MCF 10A (cell line): ENCODE measurements at places on chromosomes 3 and 15. TPM values are rescaled to one million over a fixed set of nuclear protein-coding genes. Genes with fewer than 3 reads are reported as not detected.

- H3K4me1 ChIP-seq = no peaks in the 10 kb centered on the region
- no peaks in the 10 kb centered on the region for H3K27me3 ChIP-seq
- H3K27ac ChIP-seq = peak overlapping the region; percentile 72
- H3K4me3 ChIP-seq = no peak overlapping the region
- H3K36me3 ChIP-seq = no peaks in the 10 kb centered on the region
These were observed 56.9 kb downstream of the ABHD5 start for GRCh38 chr3:43747641-43748040.

- H3K4me3 ChIP-seq = no peak overlapping the region
- H3K27me3 ChIP-seq = no peaks in the 10 kb centered on the region
- H3K27ac ChIP-seq = no peak overlapping the region
- DNase-seq = no peak
- H3K36me3 ChIP-seq = no peaks in the 10 kb centered on the region
These were observed 57.9 kb upstream of the NPAP1 start for GRCh38 chr15:24617646-24618045.

DNA sequence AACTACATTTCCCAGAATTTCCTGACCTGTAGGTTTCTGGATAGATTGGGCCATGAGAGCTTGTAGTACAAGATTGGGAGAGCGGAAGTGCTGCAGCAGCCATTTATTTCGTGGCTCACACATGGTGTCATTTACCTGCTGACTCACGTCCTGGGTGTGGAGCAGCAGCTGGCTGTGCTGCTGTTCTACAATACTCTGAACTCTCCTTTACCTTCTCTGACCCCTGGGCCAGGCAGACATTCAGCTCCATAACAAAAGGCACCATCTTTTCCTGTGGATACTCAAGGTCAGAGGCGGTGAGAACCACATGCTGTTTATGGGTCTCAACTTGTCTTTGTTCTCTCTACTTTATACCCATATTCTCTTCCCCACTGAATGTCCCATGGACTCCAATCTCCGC lies 490.2 kb downstream of the IGSF11 start:
- H3K4me1 ChIP-seq = peaks cover 31% of the 10 kb centered on the region
- H3K27ac ChIP-seq = peak overlapping the region; percentile 75
- H3K4me3 ChIP-seq = no peak overlapping the region
- H3K36me3 ChIP-seq = no peaks in the 10 kb centered on the region
- H3K27me3 ChIP-seq = no peaks in the 10 kb centered on the region
- peak; percentile 61 for DNase-seq

Gene ALDH1L1
- total RNA-seq = 1.5 and 1.9 TPM in 2 replicates

DNA sequence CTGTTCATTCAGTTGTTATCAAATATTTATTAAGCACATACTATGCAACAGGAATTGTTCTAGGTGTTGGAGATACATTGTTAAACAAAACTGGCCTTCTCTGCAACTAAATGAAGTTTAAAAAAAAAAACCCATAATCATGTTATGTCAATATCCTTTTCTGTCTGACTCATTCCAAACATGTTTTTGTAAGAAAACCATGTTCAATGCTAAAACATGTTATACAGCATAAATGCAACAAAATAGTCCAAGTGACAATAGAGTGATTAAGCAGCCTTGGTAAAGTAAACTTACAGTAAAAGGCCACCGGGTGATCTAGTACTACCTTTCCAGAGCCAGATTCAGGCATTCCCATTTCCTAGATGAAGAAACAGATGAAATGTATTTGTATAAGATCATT lies 278.0 kb upstream of the NECTIN3 start:
- no peaks in the 10 kb centered on the region for H3K27me3 ChIP-seq
- H3K36me3 ChIP-seq = no peaks in the 10 kb centered on the region
- no peak overlapping the region for H3K27ac ChIP-seq
- H3K4me1 ChIP-seq = peaks cover 13% of the 10 kb centered on the region
